ENCODE measurements at places on chromosomes 3 and 15.
A peak's percentile ranks its signal among the peaks of the same experiment; 100 is the strongest.

DNA sequence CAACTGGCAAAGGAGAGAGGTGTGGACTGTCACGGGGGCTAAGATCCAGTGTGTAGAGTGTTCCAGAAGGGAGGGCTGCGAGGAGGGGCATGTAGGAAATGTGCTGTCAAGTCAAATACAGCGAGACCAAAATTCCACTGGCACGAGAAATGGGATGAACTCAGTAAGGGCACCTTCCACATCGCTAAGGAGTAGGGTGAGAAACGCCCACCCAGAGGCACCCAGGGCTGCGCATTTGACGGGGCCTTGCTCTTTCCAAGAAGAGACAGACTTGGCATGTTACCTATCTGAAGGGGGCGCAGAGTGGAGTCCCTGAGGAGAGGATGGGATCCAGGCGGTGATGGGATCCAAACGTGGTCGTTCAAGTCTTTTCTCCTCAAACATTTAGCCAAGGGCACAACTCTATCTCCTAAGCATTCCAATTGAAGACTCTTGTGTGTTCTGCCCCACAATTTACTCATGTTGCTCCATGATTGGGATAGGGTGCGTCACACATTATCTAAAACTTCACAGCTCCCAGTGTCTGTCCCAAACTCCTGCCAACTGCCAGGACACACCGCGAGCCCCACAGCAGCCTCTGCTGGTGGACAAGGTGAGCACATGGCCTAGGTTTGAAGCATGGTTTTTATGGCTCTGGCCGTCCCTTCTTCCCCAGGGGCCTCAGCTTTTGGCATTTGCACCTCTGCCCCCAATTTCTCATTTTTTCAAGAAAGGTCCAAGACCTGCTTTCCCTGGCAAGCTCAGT lies 7.6 kb downstream of the SELENOS start:
- DNase-seq: peak; percentile 64

GRCh38 chr15:24943361-24943760 lies 11.4 kb upstream of the SNRPN start:
- no peak for DNase-seq

DNA sequence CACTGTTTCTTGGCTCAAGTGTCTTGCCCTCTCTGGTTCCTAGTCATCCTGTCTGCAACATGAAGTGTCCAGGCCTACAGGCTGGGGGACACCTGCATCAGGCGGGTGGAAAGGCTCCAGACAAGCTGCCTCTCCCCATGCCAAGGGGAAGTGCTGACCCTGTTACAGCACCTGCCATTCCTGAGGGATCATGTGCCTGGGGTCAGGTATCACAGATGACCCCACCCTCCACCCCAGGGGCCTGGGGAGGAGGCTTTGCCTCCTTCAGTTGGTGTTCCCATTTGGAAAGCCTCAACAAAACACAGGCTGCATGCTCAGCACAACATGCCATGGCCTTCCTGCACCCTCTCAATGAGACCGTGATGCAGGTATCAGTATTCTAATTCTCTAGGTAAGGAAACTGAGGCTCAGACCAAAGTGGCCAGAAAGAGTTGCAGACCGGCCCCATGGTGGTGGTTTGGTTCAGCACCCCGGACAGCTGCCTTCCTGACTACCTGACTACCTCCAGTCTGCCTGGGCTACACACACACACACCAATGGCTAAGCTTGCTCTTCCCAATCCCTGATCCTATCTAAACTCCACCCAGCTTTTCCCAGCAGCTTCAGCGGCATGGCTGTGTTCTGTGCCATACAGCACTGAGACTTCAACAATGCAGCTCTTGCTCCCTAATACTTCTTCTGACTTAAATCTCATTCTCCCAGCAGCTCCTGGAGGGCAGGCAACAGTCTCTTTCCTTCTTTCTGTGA lies 69.7 kb upstream of the LINGO1 start:
- DNase-seq: peak; percentile 96

DNA sequence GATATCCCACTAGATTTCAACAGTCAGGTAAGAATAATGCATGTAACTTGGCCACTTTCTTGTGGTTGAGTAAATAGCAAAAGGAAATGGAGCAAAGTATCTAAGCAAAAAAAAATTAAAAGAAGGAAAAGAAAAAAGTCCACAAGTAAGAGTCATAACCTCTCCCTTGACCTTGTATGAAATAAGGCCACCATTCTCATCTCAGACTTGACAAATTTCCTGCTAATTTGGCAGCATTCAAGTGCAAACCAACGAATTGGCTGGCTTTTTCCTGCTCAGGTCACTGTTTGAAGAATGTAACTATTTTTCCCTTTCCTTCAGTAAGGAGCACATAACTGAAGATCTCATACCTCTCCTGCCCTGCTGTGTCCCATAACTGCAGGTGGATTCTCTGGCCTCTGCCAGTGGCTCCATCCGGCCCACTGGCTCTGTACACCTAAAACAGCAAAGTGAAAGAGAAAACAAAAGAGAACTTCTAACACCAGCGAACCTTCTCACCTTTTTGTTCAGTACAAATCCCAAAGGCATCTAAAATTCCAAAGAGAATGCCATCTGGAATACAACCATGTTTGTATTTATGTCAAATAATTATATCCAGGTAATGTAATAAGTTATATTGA lies 33.4 kb upstream of the RSL24D1 start:
- DNase-seq: no peak

GRCh38 chr15:90807786-90808086 lies 60.7 kb upstream of the FURIN start:
- DNase-seq: no peak

DNA sequence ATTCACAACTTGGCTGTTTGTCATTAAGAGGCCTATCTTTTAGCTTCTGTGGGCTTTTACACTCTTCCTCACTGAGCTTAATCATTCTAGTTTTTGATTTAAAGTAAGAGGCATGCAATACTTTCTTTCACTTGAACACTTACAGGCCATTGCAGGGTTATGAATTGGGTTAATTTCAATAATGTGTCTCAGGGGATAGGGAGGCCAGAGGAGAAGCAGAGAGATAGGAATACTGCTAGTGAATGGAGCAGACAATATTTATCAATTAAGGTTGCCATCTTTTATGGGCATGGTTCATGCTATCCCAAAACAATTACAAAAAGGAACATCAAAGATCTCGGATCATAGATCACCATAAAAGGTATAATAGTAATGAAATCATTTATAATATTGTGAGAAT lies 189.8 kb downstream of the EPHA3 start:
- no peak for DNase-seq

- DNase-seq: peak; percentile 20
These were observed 6.4 kb downstream of the SCN5A start for GRCh38 chr3:38643090-38643489.

- DNase-seq: no peak
These were observed 129.9 kb downstream of the KLF13 start for GRCh38 chr15:31456354-31457060.

Data from H7 (cell line).